Common myeloid progenitor, CD34-positive (primary cell): ENCODE measurements at places on chromosomes 5 and 9.
A peak's percentile ranks its signal among the peaks of the same experiment; 100 is the strongest.

DNA sequence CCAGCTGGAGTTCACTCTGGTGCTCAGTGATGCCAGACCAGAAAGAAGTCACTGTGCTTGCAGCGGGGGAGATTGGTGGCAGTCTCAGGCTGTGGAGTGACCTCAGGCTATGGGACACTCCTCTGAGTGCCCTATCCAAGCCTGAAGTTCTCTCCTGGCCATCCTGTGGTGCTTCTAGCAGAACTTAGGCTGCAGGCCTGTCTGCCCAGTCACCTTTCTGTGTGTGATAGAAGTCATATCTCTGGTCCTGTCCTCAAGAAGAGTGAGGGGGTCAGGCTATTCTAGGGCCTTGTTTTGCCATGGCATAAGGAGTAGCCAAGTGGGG, 9.3 kb downstream of the PDLIM4 start:
- no peak for DNase-seq

GRCh38 chr5:157253547-157253946, 12.4 kb upstream of the CYFIP2 start:
- DNase-seq, result no peak

DNA sequence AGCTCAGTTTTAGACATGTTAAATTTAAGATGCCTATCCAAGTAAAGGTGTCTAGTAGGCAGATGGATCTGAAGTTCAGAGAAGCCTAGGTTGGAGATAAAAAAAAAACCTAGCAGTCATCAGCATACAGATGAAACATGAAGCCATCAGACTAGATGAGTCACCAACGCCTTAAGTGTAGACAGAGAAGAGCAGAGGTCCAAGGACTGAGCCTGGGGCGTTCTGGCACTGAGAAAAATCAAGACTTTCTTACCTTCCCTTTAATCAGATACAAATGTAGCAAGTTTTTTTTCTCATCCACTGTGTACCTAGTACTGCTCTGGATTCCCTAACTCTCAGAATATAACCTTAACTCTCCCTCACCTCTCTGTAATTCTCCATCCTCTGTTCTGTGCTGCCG, 97.3 kb downstream of the SIL1 start:
- no peak for DNase-seq

- DNase-seq, result peak; percentile 72
Measured at GRCh38 chr9:104984121-104984520, 56.2 kb upstream of the ABCA1 start.

DNA sequence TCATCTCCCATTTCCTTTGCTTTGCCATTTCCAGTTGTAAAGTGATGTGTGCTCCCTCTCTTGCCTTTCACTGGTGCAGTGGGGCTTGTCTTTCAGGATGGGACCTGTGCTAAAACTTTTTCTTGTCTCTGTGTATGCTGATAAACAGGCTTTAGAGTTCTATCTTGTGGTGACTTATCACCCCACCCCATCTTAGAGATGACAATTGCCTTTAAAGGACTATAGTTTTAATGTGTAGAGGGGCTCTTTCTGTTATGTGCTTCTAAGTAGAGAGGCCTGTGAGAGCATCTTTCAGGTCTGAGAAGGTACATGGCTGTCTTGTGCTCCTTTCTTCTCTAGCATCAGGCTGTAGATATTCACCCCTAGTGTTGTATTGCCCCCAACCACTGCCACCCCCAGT, 21.9 kb downstream of the MAN2A1 start:
- DNase-seq, result no peak
